ENCODE measurements at places on chromosomes 5 and 9.

- DNase-seq, result no peak
These were observed 1.6 kb downstream of the PDGFRB start for GRCh38 chr5:150153957-150154617.

GRCh38 chr5:141713616-141714309 lies 31.7 kb upstream of the ARAP3 start:
- DNase-seq, result no peak

DNA sequence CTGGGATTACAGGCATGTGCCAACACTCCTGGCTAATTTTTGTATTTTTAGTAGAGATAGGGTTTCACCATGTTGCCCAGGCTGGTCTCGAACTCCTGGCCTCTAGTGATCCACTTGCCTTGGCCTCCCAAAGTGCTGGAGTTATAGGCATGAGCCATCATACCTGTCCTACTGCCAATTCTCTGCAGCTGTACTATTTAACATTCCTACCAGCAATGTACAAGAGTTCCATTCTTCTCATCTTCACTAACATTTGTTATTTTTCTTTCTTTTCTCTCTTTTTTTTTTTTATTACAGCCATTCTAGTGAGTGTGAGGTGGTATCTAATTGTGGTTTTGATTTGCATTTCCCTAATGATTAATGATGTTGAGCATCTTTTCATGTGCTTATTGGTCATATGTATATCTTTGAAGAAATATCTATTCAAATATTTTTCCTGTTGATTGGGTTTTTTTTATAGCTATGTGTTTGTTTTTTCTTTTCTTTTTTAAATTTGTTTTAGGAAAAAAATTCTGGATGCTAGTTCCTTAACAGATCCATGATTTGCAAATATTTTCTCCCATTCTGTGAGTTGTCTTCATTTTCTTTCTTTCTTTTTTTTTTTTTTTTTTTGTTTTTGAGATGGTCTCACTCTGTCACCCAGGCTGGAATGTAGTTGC lies 17.4 kb downstream of the ANKHD1 start:
- DNase-seq, result no peak

GRCh38 chr5:141567513-141568117 lies 51.2 kb downstream of the DIAPH1 start:
- peak; percentile 26 for DNase-seq

GRCh38 chr9:114696814-114697544 lies 15.0 kb upstream of the TEX48 start:
- no peak for DNase-seq

DNA sequence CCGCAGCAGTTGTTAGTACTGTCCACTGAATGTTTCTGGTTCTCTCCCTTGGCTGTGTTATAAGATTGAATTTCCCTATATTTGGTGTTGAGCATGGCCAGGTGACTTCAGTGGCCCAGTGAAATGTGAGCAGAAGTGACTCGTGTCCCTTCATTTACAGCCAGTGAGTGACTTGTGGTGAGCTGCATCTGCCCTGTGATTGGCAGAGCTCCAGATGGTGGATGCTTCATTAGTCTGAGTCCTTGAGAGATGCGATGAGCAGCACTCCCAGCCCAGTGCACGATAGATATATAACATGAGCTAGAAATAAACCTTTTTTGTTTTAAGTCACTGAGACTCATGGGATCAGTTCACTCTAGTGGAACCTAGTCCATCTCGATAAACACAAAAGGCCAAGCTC lies 19.3 kb downstream of the PCSK5 start:
- DNase-seq, result no peak

DNA sequence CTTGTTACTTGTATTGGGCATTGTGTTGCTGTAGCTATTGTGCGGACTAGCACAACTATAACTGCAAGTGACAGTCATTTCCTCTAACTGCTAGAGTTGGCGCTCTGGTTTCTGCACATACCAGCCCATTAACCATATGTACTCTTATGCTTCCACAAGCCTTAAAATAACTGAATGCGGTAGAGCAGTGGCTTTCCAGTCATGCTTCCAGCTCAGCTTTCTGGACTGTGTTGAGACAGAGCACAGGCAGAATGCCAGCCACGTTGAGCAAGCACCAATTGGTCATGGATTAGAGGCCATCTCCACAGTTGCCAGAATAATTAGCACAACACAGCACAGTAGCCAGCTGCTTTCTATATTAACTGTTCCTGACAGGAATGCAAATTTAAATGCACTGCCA lies 12.2 kb downstream of the INVS start:
- no peak for DNase-seq

DNA sequence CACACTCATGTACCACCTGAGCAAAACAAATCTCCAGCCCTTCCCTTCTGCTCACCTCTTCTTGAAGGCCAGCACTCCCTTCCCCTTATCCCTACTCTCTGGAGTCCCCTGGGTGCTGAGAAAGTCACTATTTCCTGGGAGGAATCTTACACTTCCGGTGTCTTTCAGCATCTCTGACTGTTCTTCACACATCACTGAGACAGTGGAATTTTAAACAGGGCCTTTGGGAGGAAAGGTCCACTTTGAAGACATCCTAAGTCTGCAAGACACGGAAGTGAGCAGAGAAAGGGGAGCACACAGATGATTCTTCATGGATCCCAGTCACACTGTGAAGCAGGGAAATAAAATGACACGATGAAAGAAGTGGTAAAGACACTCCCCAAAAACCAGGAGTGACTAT lies 25.6 kb downstream of the FRMD3 start:
- no peak for DNase-seq

DNA sequence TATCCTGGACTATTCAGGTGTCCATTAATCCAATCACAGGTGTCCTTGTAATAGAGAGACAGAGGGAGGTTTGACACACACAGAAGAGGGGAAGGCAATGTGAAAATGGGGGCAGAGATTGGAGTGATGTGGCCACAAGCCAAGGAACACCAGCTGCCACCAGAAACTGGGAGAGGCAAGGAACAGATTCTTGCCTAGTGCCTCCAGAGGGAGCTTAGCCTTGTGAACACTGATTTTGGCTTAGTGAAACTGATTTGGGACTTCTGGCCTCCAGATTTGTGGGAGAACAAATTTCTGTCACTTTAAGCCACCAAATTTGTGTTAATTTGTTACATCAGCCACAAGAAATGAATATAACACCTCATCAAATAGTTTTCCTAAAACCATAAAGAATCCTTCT lies 416.2 kb downstream of the ENC1 start:
- DNase-seq, result no peak

GRCh38 chr5:56589481-56589860 lies 225.9 kb upstream of the MAP3K1 start:
- no peak for DNase-seq

- peak; percentile 19 for DNase-seq
These were observed 491.9 kb downstream of the CDH18 start for GRCh38 chr5:19496056-19496455.
